ENCODE measurements at places on chromosomes 12 and 14.

DNA sequence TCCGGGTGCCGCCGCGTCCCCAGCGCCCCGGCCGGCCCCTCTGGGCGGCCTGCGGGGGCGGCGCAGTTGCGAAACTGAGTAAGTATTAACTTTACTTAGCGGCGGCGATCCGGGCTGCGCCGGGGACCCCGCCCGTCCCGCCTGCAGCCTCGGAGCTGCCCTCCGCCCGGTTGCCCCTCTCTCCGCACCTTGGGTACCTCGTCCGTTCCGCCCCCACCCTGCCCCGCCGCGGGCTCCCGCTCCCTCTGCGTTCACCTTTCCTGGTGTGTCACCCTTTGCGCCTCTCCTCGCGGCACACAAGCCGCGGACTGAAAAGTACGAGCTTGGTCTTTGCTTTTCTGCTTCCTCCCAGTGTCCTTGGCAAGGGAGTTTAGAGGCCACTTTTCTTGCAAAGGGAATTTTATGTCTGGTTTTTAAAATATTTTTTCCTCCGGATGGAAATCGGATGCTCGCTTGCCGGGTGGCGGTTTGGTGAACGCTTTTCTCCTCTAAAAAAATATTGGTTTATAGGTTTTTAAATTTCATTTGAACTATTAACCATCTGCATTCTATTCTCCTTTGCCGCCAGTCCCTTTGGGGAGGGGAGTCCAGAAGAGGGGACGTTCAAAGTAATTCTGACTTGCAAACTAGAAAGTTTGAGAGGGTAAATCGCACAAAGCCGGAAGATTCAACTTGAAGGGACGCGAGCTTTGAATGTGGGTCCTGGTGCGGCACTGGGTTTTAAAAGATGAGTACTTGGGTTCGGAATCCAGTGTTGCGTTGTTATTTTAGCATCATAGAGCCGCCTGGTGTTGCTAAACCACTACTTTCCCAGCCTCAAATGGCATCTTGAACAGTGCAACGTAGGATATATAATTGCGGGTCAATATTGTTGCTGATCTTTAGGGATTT, 834 bp downstream of the RASSF8 start:
- DNase-seq, result peak; percentile 58

- DNase-seq, result peak; percentile 45
These were observed 11.7 kb downstream of the TULP3 start for GRCh38 chr12:2902272-2902880.

GRCh38 chr12:118302053-118302452, 70.7 kb downstream of the TAOK3 start:
- DNase-seq, result no peak

DNA sequence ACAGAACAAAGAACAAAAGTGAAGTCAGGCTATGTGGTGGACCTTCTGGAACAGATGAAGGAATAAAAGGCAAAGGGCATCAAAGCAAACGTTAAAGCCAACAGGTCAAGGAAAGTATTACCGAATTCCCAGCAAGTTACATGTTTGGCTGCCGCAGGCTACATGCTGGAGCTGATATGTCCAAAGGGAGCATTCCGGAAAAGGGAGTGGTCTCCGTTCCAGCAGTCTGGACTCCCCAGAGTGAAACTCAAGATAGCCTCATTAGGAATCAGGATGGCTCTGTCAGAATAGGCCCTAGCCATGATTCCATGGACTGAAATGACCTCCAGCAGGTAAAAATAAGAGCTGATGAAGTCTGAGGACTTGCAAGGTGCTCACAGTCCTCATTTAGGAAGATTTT, 379.8 kb upstream of the PRICKLE1 start:
- no peak for DNase-seq

- no peak for DNase-seq
These were observed at the start of gene CDH24 for GRCh38 chr14:23056956-23057756. TSS of gene CDH24 (minus strand) at chr14:23057520. CDS start at chr14:23055733, 1,787 bp downstream.

- no peak for DNase-seq
These were observed 191.8 kb downstream of the SLC16A7 start for GRCh38 chr12:59787610-59788009.

GRCh38 chr14:94278731-94279130, 14.3 kb downstream of the SERPINA10 start:
- DNase-seq, result no peak

- no peak for DNase-seq
These were observed 80.8 kb upstream of the REP15 start for GRCh38 chr12:27615331-27615891.

DNA sequence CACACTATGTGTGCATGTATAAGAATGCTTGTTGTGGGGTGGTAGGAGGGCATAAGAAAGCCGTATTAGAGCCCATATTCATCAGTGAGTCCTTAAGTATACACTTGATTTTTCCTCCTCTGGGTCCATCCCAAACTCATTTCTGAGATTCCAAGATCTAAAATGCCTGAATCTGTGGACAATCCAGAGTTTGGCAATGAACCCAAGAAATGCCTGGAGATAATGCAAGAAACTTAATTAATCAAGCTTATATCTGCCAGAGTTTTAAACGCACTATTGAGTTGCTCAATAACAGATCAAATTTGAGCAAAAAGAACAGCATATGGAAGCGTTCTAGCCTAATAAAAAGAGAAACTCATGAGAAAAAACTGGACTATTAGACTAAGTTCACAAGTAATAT, 143.4 kb upstream of the NAV3 start:
- DNase-seq, result no peak

- DNase-seq, result no peak
These were observed 70.7 kb downstream of the PAWR start for GRCh38 chr12:79619872-79620562.

GRCh38 chr14:36245223-36245622, 68.7 kb upstream of the PTCSC3 start:
- no peak for DNase-seq

DNA sequence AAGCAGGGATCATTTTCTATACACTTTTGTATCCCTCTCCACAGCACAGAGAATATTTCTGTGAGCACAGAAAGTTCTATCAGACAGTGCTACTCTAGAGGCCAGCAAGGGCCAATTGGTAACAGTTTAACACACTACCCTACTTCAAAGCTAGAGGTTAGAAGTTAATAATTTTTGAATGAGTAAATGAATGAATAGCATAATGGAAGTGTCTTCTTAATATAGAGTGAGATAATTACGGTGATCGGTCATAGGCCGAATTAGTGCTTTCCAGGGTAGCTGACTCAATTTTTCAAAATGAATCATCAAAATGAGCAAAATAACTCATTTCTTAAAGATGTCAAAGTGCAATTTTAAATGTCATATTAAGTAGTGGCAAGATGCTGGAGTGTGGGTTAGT, 67.0 kb upstream of the CCDC198 start:
- DNase-seq, result no peak

- no peak for DNase-seq
These were observed 31.2 kb downstream of the TPCN1 start for GRCh38 chr12:113252494-113252893.

DNA sequence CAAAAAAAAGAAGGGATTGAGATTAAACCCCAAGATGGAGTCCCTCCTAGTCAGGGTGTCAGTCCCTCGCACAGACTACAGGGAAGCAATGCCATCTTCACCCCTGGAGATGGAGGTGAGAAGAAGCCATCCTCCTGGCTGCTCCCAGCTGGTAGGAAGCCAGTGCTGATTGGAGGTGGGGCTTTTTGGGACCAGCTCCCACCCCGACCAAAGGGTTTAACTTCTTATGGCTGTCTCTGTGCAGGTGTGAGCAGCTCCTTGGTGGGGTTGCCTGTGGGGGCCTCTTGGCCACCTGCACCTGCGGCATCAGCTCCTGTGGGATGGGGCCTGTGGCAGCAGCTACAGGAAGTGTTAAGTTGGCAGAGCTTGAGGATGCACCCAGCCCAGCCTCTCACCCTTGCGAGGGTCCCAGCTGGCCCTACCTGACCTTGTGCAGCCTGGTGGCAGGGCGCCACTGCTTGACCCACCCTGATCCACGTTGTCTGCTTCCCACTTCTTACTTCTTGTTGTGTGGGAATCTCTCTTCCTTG, 3.8 kb upstream of the KRT86 start:
- DNase-seq, result no peak

- DNase-seq, result no peak
These were observed 21.3 kb downstream of the SLC6A15 start for GRCh38 chr12:84891106-84891838.

DNA sequence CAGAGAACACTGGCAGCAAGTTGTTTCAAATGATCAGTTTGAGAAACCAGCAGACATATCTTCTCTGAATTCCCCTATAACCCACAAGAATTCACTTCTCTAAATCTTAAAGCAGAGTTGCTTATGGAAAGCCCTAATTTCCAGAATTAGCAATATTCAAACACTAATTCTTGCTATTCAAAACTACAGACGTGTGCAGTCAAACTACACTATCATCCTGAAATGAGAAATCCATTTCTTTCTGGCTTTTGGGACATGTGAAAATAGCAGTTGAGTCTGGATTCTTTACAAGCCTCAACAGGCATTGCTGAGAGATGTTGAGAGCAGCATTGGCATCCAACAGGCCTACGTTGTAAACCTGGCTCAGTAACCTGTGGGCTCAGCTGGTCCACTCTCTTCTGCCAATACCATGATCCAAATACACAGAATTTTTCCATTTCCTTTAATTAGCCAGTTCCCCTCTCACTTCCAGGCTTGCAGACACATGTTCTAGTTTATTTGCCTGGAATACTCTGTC, 74.6 kb upstream of the TMTC1 start:
- DNase-seq, result peak; percentile 0

GRCh38 chr12:50923361-50924130, 28.8 kb upstream of the HIGD1C start:
- DNase-seq, result no peak

GRCh38 chr14:76929927-76930326, 98.6 kb downstream of the IRF2BPL start:
- DNase-seq, result no peak

- DNase-seq, result no peak
These were observed 1.8 kb upstream of the GNS start for GRCh38 chr12:64760808-64761573.

DNA sequence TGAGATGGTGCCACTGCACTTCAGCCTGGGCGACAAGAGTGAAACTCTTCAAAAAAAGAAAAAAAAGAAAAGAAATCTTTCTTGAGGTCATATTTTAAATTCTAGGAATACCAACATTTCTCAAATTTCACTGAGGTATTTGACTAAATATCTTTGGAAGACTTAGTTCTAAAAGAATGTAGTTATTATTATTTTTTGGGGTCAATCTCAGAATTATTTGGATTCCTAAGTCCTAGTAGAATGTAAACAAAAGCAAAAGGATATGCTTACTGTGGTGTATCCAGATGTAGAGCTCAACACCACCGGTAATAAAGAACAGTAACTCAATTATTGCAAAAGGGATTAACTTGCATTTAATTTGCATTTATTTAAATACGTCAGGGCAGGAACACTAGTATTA, 25.0 kb downstream of the PRICKLE1 start:
- no peak for DNase-seq

DNA sequence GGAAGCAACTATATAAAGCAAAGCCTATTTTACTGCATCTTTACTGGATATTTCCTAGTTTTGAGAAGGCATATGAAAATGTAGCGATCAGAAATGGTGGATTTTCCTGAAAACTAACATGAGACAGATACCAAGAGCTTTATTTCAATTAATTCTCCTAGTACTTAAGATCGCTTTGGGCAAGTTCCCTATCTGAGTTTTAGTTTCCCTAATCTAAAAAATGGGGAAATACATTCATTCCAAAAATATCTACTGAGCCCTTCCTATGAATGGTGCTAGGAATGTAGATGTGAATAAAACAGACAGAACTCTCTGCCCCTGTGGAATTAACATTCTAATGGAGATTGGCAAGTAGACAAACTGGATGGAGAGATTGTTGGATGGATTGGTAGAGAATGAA, 8.4 kb downstream of the CATSPERB start:
- no peak for DNase-seq

- DNase-seq, result no peak
These were observed 1.7 kb upstream of the NKX2-8 start for GRCh38 chr14:36583893-36584811.

- DNase-seq, result no peak
These were observed 36.7 kb downstream of the PRICKLE1 start for GRCh38 chr12:42552822-42553221.

DNA sequence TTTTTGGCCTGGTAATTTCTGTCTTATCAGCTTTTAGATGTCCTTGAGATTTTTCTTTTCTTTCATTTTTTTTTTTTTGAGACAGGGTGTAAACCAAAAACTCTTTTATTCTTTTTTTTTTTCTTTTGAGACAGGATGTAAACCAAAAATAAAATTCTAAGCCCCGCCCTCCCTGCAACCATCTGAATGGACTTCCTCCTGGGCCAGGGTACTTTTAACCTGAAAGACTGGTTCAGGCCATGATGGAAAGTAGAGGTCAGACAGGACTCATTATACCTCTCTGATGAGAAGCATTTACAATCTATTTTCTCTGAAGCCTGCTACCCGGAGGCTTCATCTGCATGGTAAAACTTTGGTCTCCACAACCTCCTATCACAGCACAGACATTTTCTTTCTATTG, 33.5 kb upstream of the TCL1B start:
- no peak for DNase-seq

DNA sequence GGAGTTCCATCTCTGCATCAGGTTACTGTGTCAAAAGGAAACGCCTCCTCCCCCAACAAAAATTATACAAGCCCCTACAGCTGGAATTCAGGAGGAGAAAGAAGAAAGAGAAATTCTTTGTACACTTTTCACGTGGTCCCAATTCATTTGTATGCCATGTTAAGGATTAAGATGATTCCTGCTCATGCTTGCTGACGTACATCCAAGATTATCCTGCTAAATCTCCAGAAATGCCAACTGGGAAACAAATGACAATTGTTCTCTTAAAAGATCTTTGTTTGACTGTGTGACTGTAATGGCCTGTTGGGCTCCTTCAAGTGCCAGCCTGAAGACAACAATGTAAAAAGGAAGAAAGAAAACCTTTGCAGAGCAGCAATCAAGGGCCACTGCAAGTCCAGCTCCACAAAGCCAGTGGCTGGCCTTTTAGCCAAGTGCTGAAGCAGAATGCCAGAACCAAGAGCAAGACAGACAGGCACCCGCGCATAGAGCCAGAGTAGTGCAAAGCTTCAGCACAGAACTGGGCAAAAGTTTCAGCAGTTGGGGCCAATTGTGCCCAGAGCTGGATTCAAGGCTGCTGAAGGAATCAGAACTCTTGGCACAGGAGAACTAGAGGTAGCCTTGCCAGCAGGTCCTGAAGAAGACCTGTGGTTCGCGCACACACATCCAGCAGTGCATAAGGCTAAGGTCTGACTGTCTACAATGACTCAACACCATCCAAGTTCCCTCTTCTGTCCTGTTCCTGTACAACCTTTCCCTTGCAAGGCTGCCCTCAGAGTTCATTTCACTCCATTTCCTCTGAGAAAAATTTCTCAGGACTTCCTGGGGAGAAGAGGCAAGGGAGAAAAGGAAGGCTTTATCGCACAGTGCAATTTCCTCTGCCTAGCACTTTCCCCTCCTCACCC, 209.7 kb upstream of the BMP4 start:
- peak; percentile 8 for DNase-seq

GRCh38 chr12:71503579-71504391, 64.2 kb downstream of the LGR5 start:
- no peak for DNase-seq

GRCh38 chr12:21129906-21130305, 1.1 kb upstream of the SLCO1B1 start:
- no peak for DNase-seq

GRCh38 chr12:59066445-59066844, 146.1 kb upstream of the LRIG3 start:
- DNase-seq, result no peak

- no peak for DNase-seq
These were observed 669 bp upstream of the KCNK13 start for GRCh38 chr14:90060965-90061684.
